ENCODE measurements at places on chromosomes 1 and 21. TPM values are rescaled to one million over a fixed set of nuclear protein-coding genes. Genes with fewer than 3 reads are reported as not detected.

Gene KPRP
- total RNA-seq, result not detected

Gene MYBPH
- 0.14 TPM for total RNA-seq

Gene SLC44A3
- 1.4 TPM for total RNA-seq

Gene KCNT2
- 3.4 TPM for total RNA-seq

All from smooth muscle cell of bladder (primary cell).